ENCODE measurements at places on chromosomes 12 and 14. TPM values are rescaled to one million over a fixed set of nuclear protein-coding genes. Genes with fewer than 3 reads are reported as not detected.

Gene LRIG3
- polyA plus RNA-seq, result 30.9 TPM

Gene GPR162
- polyA plus RNA-seq, result 0.09 TPM

Gene PELI2
- 0.01 TPM for polyA plus RNA-seq

Gene ESPL1
- polyA plus RNA-seq, result 3.7 TPM

Gene R3HDM2
- 13.4 TPM for polyA plus RNA-seq
